ENCODE measurements at places on chromosomes 7 and 10.

DNA sequence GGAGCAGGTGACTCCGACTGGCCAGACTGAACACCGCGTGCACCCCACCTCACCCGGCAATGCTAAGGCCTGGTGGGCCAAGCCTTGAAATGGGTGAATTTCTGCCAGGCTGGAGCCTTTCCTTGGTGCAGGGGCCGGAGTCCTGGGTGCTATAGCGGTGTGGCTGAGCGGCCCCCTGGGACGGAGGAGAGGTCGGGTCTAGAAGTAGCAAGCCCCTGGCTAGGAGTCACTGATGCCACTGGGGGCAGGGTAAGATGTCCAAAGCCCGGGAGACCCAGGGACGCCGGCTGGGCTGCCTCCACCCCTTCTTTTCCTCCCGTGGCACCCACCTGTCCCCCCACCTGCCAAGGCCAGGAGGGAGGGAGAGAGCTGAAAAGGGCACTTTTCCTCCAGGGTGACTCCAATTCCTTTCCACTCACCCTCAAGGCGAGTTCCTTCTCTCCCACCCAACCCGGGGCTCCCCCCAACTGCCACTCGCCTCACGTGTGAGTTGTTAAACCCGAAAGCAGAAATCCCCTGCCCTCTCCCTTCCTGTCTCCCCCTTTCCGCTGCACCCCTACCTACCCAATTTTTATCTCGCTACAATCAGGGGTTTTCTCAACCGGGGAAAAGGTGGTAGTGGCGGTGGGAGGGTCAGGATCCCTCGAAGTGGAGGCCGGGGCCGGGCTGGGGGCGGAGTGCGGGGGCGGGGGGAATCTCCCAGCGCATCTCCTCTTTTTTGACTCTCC, 6.0 kb upstream of the GATA3 start:
- peak; percentile 69 for DNase-seq

GRCh38 chr10:871951-872403, 59.5 kb downstream of the LARP4B start:
- no peak for DNase-seq

- DNase-seq: no peak
Observed at GRCh38 chr7:150992051-150992640, 1.3 kb downstream of the NOS3 start.

DNA sequence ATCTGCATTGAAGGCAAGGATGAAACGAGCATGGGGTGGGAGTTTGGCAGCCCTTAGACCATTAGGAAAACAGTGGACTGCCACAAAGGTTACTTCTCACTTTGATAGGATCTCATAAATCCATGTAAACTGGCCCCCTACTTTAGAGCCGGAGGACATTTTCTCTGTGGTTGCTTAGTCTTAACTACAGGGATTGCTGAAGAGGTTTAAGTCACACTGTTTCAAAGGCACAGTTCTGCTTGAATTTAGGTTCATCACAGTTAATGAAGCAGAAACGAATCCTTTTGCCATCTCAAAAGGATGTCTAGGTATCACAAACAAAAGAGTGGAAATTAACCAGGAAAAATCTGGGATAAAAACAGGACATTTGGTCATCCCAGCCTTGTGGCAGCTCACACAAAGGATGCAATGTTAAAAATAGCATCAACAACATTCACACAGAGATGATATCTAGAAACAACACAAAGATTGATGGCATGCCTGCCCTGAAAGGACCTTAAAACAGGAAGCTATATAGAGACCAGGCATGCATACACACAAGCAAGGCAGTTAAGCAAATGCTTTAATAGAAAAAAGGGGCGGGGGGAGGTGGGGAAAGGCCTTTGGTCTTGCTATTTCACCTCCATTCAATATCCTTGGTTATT, 74.0 kb downstream of the DOCK4 start:
- no peak for DNase-seq

DNA sequence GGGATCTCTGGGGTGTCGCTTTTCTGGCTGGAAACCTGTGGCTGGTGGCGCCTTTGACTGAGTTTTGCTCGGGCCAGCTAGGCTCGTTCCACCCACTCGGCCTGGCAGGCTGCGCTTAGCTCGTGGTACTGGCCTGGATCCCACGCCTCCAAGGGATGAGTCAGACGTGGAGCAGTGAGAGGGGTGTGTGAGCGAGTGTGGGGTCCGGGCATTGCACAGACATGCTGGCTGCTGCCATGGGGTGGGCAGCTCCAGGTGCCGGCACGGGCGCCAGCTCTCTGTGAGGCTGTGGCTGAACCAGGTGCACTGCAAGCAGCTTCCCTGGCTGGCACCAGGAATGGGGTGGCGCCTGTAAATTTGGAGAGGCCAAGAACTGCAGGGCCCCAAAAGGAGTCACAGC, 63.1 kb upstream of the CACNA2D1 start:
- no peak for DNase-seq

Data from CD4-positive, alpha-beta T cell treated with Interleukin-15 for 4 hours (primary cell).